Effector memory CD8-positive, alpha-beta T cell (primary cell): ENCODE measurements at places on chromosomes 5 and 9.

DNA sequence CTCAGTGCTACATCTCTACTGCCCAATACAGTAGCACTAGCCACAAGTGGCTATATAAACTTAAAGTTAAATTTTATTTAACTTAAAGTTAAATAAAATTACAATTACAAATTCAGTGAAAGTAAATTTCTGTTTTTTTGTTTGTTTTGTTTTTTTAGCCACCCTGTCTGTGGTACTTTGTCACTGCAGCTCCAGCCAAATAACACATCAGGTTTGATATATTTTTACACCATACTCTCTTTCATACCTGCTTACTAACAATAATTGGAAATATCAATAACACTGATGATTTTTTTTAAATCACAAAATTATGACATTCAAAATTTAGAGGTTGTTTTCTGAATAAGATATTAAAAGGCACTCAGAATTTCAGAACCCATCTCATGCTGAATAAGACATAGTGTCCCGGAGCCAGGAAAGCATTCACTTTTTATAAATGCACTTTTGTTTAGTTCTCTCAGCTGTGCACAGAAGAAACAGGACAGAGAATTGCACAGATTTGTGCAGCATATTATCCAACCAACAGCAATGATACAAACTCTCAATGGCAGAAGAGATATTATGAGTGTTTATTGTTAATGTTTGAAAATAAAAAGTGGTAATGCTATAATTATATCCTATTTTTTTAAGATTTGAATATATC, 92.6 kb downstream of the EDIL3 start:
- no peak for DNase-seq

GRCh38 chr9:92486371-92486770, 4.1 kb upstream of the ASPN start:
- no peak for DNase-seq

GRCh38 chr9:125529589-125530515, 177.2 kb downstream of the MAPKAP1 start:
- DNase-seq = no peak

DNA sequence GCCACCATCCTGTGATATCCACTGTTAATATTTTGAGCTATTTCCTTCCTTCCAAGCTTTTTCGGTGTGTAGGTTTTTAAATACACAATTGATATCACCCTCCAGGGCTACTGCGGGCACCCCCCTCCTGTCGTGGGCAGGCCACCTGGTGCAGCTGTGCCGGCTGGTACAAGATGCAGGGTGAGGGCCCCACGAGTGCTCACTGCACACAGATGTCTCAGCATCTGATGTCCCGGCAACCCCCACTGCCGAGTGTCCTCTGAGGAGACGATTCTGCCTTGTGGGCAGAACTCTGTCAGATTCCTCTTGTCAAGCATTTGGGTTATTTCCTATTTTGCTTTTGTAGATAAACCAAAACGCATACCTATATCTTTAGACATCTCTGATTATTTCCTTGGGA, 25.1 kb downstream of the CACNA1B start:
- no peak for DNase-seq
